ENCODE measurements at places on chromosomes 6 and 20.

DNA sequence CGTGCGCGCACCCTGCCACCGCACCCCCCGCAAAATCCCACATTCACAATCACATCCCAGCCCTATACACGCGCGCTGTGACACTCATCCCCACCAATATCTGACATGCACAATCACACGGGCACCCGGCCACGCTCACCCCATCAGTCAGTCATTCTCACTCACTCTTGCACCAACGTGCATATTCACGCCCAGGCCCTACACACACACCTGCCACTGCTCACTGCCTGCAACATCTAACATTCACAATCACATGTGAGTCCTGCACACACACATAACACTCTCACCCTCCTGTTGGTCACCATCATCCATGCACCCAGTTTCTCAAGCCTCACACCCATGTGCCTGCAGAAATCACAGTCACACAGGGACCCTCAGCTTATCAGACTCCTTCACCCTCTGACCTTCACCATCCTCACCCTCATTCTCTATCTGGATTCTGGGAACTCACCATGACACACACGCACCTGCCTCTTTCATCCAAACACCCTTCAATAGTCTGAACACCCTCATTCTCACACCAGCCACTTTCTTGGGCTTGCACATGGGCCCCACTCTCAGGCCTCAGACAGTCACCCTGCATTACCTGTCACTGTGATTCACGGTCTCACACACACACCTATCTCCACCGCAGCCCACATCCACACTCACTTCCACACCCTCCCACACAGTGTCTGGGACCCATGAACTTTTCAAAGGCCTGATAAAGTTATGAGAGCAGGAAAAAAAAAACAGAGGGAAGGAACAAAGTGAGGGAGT, 748 bp upstream of the ATP9A start:
- DNase-seq = no peak

DNA sequence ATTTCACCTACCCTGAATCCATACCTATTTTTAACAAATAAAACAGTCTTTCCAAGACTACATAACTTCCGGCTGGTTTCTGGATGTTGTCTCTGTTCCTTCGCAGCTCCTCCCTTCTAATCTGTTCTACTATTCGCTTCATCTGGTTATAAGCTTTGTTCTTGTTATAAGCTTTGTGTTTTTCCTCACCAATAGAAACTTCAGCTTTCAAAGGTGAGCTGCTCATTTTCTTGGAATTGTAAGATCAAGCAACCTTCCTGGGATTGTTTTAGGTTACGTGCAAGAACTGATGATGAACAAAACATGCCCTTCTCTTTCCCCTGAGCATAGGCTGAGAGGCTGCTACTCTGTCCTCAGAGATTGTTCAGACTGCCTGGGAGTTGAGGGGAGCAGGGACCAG, 2.1 kb downstream of the GFOD1 start:
- no peak for DNase-seq

- DNase-seq = no peak
These were observed 96.3 kb downstream of the PREX1 start for GRCh38 chr20:48731536-48731935.

GRCh38 chr6:30886897-30887255, 2.6 kb downstream of the DDR1 start:
- DNase-seq = no peak

DNA sequence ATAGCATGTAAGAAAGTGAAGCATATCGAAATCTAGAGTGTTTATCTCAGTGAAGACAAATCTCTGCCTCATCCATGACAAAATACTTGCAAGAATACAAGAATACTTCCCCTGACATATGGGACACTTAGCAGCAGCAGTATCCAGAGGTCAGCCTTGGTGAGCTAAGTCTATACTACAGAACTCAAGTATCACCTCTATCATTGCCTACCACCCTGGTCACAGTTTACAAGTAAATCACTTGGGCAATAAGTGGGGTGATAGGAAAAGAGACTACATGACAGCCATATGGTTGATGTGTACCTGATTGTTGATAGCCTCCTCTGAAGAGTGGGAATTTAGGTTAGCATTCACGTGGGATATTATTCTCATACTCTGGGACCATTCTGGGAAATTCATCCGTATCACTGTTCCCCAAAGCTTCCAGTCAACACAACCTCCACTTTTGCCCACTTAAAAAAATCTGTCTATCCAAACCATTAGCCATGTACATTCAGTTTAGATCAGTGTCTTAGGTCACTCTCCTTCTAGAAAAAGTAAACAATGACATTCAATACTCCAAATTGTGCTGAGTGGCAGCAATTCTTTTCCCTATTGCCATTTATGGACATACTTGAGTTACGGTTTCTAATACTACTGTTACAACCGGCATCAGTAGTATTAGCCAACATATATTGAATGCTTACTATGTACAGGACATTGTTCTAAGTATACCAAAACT, 118.2 kb upstream of the PRSS16 start:
- DNase-seq = no peak

- no peak for DNase-seq
These were observed 171.4 kb upstream of the SYNDIG1 start for GRCh38 chr20:24297993-24298392.

DNA sequence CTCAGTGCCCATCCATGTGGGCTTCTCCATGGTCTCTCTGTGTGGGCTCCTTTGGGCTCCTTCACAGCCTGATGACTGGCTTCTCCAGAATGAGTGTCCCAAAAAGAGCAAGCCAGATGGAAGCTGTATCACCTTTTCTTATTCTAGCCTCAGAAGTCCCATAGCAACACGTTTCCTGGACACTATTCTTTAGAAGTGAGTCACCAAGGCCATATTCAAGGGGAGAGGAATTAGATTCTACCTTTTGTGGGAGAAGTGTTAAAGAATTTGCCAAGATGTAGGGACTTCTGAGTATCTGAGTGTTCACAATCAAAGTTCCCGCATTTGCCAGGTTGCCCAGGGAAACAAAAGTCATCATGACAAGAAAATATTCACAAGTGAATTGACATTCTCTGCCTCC, 20.7 kb upstream of the TBC1D22B start:
- no peak for DNase-seq

GRCh38 chr6:18263418-18264218, 712 bp downstream of the DEK start:
- DNase-seq = no peak

GRCh38 chr6:115986026-115986425, 74.7 kb downstream of the FRK start:
- DNase-seq = no peak

DNA sequence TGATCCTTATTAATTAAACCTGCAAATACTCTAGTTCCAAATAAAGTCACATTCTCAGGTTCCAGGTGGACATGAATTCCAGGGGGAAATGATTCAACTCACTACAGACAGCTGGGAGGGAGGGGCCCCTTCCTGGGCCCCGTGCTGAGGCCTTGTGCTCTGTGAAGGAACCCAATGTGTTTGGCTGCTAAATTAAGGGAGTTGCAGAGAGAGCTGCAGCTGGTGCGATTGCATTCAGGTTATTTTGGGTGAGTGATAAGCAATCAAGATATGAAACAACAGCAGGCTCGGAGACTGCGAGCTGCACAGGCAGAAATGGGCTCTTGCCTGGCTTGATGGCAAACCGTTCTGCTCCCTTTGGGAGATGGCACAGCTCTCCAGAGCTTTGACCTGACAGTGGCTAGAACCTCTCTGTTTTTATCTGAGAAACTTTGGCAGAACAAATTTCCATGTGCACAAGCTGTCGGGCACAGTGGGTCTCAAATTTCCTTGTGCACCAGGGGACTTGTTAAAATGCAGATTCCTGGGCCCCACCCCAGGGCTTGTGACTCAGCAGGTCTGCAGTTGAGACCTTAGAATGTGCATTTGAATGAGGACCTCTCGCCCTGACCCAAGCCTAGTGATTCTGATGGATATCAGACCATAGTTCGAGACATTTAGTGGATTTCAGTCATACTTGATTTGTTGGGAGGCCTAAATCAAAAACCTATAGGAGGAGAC, 9.8 kb downstream of the MAPK13 start:
- DNase-seq = no peak

DNA sequence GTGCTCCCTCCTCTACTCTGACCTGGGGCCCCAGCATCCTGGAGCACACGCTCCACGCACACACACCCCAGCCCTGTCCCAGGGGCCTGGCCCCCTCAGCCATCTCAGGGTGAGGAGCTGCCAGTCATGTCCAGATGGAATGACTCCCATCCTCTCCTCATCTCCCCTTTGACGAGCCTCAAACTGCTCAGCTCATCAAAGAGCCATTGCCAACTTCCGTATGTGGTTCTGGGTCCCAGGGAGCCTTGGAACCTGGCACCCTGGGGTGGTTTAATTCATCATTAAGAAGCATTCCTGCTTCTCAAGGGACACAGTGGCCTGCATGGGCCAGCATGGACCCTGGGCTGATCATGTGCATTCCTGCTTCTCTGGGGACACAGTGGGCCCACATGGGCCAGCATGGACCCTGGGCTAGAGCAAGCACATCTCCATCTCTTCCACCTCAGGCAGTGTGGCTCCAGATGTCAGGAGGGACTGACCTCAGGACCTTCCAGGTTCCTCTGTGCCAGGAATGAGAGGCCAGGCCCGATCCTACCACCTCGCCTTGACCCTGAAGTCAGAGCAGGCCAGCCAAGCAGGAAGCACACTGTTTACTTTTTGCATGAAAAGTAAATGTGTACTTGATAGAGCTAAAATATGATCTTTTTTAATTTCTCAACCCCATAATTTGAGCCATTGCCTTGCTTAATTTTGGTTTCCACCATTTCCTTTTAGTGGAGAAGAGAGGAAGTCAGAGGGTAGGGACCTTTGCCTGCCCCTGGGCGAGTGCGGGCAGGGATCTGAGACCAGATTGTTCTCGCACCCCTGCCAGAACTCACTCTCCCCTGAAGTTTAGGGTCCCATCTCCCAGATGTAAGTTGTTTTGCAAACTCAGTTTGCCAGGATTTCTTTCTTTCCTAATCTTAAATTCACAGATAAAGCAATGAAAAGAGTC, 26.1 kb downstream of the SPATA2 start:
- no peak for DNase-seq

Measured in BE2C (cell line).